Panc1 (cell line): ENCODE measurements at places on chromosomes 2 and 18. TPM values are rescaled to one million over a fixed set of nuclear protein-coding genes. Genes with fewer than 3 reads are reported as not detected.
A peak's percentile ranks its signal among the peaks of the same experiment; 100 is the strongest.

RABL2A gene
- total RNA-seq = 21.4 TPM

CXCR4 gene
- total RNA-seq = 1.1 TPM

GAREM1 gene
- 4.7 TPM for total RNA-seq

ELOA2 gene
- not detected for total RNA-seq

DNA sequence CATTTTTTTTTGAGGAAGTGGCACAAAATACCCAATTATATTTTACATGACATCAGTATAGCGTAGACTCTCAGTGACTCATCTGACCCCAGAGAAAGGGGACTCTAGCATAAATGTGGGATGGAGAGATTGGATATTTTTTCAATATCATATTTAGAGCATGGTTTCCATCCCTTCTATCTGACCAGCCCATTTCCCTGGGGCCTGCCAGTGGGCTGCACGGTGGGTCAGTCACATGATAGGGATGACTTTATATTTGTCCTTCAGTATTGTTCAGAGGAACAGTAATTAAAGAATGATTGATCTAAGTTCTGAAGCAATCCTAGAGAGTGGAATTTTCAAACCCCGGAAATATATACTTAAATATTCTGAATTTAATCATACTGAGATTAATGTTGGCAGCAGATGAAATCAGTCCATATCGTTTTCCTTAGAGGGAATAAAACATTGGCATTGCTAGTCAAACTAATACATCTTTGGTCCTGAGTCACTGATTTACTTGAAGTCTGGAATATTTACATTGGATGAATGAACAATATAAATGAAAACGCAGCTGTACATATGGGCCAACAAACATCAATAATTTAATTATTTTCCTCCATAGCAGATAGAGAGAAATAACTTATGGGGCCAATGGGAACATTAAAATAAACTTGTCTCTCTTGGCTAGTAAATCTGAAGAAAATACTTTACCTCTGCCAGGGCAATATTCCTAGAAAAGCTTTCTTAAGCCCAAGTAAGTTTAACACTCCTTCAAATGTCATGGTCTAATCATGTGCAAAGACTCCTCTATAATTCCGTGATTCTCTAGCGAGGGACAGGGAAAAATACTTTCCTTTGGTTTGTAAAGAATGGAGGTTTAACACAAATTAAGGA, 563.6 kb upstream of the PKDCC start:
- no peaks in the 10 kb centered on the region for H3K27me3 ChIP-seq
- DNase-seq = no peak
- H3K27ac ChIP-seq = no peak overlapping the region
- H3K4me1 ChIP-seq = no peaks in the 10 kb centered on the region
- H3K4me3 ChIP-seq = no peak overlapping the region

EMILIN2 gene
- total RNA-seq = 18.3 TPM

EIPR1 gene
- 26.7 TPM for total RNA-seq

DNA sequence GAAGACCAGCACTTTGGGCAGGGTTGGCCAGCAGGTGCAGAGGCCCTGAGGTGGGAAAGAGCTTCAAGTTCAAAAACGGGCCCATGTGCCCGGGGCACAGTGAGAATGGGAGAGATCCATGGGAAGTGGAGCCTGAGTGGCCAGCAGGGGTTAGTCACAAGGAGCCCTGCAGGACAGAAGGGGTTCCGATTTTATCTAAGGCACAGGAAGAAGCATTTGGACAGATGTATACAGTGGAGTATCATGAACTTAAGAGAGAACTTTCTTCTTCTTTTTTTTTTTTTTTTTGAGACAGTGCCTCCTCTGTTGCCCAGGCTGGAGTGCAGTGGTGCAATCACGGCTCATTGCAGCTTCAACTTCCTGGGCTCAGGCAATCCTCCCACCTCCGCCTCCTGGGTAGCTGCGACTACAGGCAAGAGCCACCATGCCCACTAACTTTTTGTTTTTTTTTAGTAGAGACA, 24.0 kb downstream of the WIPF1 start:
- H3K4me3 ChIP-seq = no peak overlapping the region
- no peaks in the 10 kb centered on the region for H3K4me1 ChIP-seq
- H3K27me3 ChIP-seq = no peaks in the 10 kb centered on the region
- no peak overlapping the region for H3K27ac ChIP-seq

- peaks cover 15% of the 10 kb centered on the region for H3K4me1 ChIP-seq
- H3K36me3 ChIP-seq = no peaks in the 10 kb centered on the region
- DNase-seq = peak; percentile 50
Measured at GRCh38 chr2:234135750-234136221, 85.3 kb downstream of the SPP2 start.

DNA sequence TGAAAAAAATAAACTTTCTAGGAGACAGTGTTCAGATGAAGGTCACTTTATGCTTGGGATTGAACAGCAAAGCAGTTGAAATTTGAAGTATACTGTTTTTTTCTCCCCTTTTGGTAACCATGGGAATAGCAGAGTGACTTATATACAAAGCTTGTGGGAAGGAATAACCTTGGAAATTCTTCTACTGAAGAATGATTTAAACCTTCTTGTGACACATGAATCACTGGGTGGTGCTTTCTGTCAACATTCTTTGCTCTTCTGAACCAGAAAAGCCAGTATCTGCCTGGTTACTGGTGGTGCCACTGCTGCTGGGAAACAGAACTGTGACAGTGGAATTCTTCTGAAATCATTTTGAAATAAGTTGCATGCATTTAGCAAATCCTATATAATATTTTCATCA, 39.4 kb upstream of the RND3 start:
- H3K4me1 ChIP-seq = no peaks in the 10 kb centered on the region
- H3K27me3 ChIP-seq = no peaks in the 10 kb centered on the region
- no peak overlapping the region for H3K27ac ChIP-seq
- peak; percentile 84 for DNase-seq
- no peaks in the 10 kb centered on the region for H3K36me3 ChIP-seq
- H3K4me3 ChIP-seq = no peak overlapping the region

DNA sequence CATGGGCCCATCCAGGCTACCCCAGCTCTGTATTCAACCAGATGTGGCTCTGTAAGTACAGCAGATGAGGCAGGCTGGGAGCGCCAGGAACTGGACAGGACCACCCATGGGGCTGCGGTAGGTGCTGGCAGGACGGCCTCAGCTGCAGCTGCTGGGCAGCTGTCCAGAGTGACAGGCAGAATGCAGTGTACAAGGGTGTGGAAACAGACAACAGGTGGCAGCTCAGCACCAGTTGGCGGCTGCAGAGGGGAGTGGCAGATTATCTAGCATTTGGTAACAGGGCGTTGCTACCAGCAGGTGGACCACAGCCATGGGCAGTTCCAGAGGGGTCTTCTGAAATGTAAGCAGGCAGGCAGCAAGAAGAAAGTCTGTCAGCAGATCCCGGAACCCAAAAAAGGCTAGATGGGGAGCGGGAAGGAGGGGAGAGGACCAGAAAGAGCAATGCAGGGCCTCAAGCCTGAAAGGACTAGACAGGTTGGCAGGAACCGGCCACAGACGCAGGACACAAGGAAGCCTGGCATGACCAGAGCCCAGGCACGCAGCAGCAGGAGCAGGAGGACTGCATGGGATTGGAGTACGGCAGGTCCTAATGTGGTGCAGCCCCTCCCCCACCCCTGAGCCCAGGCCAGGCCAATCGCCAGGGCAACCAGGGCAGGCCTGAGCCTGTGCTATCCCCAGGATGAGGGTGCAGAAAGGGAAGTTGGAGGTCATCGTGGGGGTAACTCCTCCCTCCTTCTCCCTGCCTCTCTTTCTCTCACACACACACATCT, 24.7 kb downstream of the PKDCC start:
- H3K36me3 ChIP-seq = no peaks in the 10 kb centered on the region
- no peak for DNase-seq
- H3K4me1 ChIP-seq = no peaks in the 10 kb centered on the region

MARCO gene
- 0.26 TPM for total RNA-seq

GRCh38 chr2:147554521-147555107, 290.2 kb upstream of the ACVR2A start:
- no peaks in the 10 kb centered on the region; the same call in 1 of the 2 replicates for H3K4me1 ChIP-seq

DNA sequence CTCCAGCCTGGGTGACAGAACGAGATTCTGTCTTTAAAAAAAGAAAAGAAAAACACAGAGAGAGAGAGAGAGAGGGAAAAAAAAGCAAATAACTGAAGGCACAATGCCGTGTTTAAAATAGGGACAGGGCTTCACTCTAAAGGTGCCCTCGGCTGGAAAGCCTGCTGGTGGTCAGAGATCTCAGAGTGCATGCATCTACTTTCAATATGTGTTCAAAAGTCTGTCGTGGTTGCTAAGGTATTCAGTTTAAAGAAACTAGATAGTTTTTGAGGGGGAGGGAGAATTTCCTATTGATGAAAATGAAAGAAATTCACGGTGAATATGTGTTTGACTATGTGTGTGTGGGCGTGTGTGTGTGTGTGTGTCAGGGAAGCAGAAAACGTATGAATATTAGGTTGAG, 11.0 kb upstream of the CBLN2 start:
- H3K27me3 ChIP-seq = no peaks in the 10 kb centered on the region
- no peak for DNase-seq
- no peak overlapping the region for H3K4me3 ChIP-seq
- no peaks in the 10 kb centered on the region for H3K36me3 ChIP-seq
- no peak overlapping the region for H3K27ac ChIP-seq

GRCh38 chr2:126933711-126934091, 35.0 kb downstream of the TEX51 start:
- H3K4me3 ChIP-seq = no peak overlapping the region
- H3K27ac ChIP-seq = no peak overlapping the region
- no peak for DNase-seq
- H3K27me3 ChIP-seq = no peaks in the 10 kb centered on the region

SKOR2 gene
- not detected for total RNA-seq

DNA sequence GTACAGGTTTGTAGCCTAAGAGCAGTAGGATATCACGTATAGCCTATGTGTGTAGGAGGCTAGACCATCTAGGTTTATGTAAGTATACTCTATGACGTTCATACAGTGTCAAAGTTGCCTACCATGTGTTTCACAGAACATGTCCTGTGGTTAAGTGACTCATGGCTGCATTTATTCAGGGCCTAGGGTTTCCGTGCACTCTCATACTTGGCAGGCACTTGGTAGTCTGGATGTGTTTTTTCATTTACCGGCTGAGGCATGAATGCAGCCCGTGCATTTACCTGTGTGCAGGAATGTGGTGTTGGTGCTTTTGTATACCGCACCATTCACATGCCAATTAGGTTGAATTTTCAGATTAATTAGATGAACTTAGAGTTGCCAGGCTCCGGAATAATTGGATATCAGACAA, 43.4 kb downstream of the MYL12B start:
- no peak overlapping the region for H3K4me3 ChIP-seq
- H3K27ac ChIP-seq = peak overlapping the region; percentile 92
- peaks cover 24% of the 10 kb centered on the region for H3K4me1 ChIP-seq
- no peaks in the 10 kb centered on the region for H3K36me3 ChIP-seq
- DNase-seq = peak; percentile 69

CYS1 gene
- total RNA-seq = 20.4 TPM

CCBE1 gene
- 0.13 TPM for total RNA-seq
